ENCODE measurements at places on chromosomes 11 and 22.

DNA sequence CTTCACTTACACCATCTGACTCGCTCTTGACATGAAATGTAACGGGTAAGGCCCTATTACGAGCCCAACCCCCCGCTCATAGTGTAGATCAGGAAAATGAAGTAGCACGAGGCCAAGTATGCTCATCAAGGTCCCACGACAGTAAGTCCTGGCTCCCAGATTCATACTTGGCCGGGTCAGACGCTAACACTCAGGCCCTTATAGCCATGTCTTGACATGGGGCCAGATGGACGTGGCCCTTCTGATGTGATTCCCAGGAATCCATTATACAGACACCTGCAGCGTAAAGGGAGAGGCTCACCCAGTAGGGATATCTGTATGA lies 175.1 kb downstream of the CEP164 start:
- DNase-seq = no peak

DNA sequence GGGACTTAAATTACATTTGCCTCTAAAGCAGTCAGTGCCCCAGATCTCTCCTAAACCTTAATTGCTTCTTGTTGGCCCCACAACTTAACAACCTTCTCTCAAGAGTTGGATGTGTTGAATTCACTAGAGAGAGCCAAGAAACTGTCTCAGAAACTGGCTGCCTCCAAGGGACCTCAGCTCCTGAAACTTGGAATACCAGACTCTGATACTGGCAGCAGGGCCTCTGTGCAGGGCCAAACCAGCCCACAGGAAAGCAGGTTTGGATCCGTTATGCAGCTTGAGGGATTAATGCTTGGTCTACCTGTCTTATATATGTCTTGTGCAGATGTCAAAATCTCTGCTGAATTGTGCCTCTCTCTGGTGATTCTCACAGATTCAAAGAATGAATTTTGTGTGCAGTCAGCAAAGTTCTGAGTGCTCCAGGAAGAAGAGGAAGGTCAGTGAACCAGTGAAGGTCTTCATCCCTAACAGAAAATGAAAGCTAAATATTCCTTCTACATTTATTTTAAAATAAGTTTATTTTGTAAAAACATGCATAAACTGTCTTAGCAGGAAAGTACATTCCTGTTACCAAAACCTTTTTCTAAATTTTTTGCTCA lies 70.8 kb downstream of the LIF start:
- no peak for DNase-seq

- no peak for DNase-seq
Measured at GRCh38 chr11:130042093-130042591, 27.6 kb upstream of the APLP2 start.

DNA sequence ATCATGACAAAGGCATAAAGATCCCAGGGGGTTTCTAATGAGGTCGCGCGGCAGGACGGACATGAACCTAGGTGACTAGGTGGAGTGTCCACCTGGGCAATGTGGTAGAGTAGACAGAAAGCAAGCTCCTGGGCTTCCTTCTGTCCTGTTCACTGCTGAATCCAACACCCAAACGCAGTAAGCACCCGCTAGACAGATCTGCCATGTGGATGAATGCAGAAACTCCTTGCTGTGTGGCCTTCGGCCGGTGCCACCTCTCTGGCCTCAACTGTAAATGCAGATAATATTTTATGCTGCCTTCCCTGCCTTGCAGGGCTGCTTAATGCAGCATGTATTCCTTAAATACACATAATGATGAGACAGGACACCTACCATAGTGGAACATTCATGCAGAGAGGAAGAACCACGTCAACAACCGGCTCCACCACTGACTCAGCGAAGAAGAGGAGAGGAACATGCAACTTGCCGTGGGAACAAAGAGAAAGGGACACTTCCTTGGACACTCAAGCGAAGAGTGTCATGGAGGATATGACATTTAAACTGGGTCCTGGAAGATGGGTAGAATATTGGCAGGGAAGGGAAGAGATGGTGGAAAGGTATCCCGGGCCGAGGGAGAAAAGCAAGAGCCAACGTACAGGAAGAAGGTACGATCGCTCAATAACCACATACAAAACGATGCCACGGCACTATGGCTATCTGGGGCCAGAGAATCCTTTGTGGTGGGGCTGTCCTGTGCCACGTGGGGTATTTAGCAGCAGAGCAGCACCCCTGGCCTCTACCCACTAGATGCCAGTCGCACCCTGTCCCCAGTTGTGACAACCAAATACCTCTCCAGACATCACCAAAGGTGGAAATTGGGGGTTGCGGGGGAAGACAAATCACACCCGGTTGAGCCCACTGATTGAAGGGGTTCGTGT lies 30.8 kb downstream of the MYH9 start:
- peak; percentile 68 for DNase-seq

GRCh38 chr11:91243630-91244029 lies 981.0 kb upstream of the FAT3 start:
- DNase-seq = no peak

DNA sequence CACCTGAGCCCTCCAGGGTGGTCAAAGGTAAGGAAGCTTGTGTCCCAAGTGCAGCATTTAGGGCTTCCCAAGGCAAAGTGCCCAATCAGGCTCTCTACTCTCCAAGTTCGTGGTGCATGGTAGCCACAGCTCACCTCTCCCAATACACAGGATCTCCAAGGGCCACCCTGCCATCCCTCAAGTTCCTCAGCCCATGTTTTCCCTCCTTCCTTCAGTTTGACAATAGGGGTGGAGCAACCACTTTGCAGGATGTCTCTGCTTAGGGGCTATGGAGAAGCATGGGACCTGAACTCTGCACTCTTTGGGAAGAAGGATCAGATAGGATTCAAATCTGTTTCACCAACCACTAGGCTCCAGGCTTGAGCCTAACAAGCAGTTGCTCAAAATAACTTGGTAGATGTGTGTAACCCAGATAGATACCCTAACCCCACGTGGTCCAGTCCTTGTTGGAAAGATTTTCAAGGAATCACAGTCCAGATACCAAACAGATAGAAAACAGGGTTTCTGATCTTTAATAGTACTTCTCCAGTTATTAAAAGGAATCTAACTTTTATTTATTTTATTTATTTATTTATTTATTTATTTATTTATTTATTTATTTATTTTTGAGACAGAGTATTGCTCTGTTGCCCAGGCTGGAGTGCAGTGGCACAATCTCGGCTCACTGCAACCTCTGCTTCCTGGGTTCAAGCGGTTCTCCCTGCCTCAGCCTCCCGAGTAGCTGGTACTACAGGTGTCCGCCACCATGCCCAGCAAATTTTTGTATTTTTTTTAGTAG lies 248.1 kb downstream of the CTTN start:
- no peak for DNase-seq

GRCh38 chr11:120746836-120747609 lies 235.5 kb downstream of the GRIK4 start:
- no peak for DNase-seq

GRCh38 chr11:10329935-10330334 lies 25.1 kb downstream of the ADM start:
- no peak for DNase-seq

DNA sequence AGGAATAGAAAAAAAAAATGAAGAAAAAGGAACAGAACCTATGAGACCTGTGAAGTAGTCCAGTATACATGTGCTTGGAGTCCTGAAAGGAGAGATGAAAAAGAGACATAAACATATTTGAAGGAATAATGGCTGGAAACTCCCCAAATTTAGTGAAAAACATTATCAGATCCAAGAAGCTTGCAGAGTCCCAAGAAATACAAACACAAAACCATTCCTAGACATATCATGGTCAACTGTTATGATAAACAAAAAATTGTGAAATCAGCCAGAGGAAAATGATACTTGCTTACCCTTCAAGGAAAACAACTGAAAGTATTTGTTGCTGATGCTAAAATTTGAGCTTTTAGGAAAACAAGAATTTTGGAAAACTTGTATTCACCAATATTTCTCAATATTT lies 250.1 kb downstream of the DDX10 start:
- DNase-seq = no peak

DNA sequence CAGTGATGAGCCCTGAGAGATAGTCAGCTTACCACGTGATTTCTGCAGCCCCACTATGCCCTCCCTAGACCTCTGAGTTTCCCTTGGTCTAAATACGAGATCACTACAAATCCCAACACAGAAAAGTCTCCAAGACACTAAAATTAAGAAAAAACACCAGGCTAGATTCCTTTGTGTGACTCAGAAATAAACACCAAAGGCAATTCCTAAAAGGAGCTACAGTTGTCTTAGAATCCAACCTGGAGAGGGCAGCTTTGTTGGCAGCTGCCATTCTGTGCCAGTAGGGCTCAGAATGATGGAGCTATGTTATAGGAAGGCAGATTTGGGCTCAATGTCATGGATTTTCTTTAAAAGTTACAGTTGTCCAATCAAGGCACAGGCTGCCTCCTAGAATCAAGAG lies 37.1 kb upstream of the HMGXB4 start:
- DNase-seq = no peak

DNA sequence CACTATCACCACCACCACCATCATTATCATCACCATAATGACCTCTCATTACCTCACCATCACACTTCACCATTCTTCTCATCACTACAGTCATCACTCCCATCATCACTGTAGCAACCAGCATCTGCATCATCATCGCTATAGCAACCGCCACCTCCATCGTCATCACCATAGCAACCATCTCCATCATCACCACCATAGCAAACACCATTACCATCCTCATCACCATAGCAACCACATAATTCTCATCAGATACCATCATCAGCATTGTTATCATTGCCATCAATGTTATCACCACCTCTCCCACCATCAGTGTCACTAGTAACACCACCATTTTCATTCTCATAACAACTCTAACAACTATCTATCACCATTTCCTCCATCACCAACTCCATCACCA lies 23.1 kb upstream of the CD82 start:
- DNase-seq = no peak

- DNase-seq = no peak
Measured at GRCh38 chr22:27709919-27710675, 91.5 kb downstream of the MN1 start.

DNA sequence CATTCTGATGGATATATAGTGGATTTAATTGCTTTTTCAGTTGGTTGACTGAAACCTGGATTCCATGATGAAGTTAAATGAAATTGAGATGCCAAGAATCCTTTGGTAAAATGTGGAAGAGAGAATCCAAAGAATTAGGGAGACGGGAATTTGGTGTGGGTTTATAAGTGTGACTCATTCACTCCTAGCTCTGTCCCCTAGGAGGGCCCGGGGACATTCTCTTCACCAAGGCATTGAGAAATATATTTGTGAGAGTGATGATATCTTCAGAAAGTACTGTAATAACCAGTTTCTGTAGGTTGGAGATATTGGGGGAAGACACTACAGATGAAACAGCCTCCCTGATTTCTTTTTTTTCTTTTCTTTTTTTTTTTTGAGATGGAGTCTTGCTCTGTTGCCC lies 13.6 kb upstream of the PHOX2A start:
- no peak for DNase-seq

- no peak for DNase-seq
Measured at GRCh38 chr22:37187552-37187890, 526 bp downstream of the C1QTNF6 start.

DNA sequence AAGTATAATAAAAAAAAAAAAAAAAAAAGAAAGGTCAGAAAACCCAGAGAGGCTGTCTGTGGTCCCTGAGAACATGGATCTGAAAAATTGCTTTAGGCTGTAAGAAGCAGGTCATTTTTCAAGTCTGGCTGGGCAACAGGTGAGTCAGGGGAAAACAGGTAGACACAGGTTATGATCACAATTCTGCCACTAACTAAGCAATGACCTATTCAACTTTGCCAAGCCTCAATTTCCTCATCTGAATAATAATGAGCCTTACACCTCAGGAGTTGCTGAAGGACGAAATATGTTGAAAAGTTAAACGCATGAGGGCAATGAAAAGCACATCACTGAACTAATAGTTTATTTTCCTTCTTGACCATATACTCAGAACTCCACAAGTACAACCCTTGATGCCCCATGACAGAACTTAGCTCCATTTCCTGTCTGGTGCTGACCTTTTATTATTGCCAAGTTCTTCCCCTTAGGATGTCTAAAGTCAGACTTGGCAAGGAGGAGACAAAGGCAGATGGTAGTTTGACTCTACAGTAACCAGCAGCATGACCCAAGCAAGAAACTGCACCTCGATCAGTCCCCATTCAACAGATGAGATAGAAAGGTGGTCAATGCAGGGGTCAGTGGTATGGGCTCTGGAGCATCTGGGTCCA lies 93.6 kb downstream of the SYN3 start:
- no peak for DNase-seq

- DNase-seq = no peak
Measured at GRCh38 chr22:47286590-47286989, 524.1 kb downstream of the TBC1D22A start.

DNA sequence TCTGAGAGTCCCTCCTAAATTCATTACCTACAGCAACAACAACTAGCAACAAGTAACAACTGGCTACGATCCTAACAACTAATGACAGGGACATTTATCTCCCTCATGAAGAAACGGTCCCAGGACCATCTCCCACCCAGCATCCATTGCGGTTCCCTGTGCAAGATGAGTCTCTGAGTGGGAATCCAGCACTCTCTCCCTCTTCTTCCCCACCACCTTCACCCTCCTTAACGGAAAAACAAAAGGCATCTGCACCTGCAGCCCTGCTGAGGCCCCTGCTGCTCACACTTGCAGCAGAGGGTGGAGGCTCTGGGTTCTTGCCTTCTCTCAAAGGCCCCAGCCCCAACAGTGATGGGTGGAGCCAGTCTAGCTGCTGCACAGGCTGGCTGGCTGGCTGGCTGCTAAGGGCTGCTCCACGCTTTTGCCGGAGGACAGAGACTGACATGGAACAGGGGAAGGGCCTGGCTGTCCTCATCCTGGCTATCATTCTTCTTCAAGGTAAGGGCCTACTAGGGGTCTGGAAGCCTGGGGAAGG lies at the start of gene CD3G:
CD3G (plus strand) TSS at position 364 of the 535 bp plus-strand sequence; CDS start at position 444, 80 bp downstream.
- DNase-seq = peak; percentile 85

DNA sequence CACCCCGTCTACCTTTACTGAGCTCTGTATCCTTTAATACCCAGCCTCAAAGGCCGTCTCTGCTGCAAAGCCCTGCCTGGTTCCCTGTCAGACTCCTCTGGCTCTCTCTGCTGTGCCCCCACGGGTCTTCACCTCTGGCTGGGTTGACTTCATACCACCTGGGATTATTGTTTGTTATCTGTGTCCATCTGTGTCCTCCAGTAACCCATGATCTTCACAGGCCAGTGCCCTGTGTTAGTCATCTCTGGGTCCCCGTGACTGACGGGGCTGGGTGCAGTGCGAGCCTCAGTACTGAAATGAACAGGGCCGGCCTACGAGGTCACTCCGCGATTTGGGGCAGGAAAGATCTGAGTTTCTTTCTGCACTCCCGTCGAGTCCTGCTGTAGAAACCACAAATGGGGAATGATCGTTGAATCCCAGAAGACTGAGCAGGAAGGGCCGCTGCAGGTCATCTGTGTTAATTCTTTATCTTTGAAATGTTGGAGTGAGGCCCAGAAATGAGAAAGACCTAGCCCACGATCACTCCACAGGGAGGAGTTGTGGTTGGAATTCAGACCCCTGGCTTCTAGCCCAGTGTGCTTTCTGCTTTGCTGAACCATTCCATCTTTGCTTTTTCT lies 12.3 kb upstream of the TUB start:
- no peak for DNase-seq
